ENCODE measurements at places on chromosomes 6 and 20.

- H3K4me3 ChIP-seq, result no peak overlapping the region
- H3K27ac ChIP-seq, result peak overlapping the region; percentile 62
- no peaks in the 10 kb centered on the region for H3K36me3 ChIP-seq
- peaks cover 34% of the 10 kb centered on the region for H3K4me1 ChIP-seq
- no peak for DNase-seq
- no peaks in the 10 kb centered on the region for H3K27me3 ChIP-seq
These were observed 3.1 kb upstream of the PTGIS start for GRCh38 chr20:49570828-49571552.

DNA sequence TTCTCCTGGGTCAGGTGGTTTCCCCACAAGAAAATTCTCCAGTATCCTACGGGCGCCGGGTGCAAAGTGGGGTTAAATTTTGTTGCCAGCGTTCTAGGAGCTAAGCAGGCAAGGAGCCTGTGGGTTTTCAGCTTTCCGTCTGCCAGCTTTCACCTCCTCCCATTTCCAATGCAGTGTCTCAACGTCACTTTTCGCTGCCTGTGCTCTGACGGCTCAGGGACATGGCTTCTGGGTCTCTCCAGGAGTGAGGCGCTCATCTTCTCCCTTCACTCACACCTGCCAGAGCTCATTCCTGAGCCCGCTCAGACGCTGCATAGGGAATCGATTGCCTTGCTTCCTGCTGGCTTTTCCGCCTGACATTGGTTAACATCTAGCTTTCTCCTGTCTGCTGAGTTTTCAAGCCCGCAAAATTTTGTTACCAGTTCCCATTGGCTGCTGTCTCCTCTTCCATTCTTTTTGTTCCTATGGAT, 7.3 kb upstream of the NAA20 start:
- H3K27me3 ChIP-seq, result no peaks in the 10 kb centered on the region
- H3K36me3 ChIP-seq, result no peaks in the 10 kb centered on the region
- peaks cover 16% of the 10 kb centered on the region for H3K4me1 ChIP-seq
- peak overlapping the region; percentile 10 for H3K27ac ChIP-seq
- no peak for DNase-seq
- peak overlapping the region; percentile 7 for H3K4me3 ChIP-seq

DNA sequence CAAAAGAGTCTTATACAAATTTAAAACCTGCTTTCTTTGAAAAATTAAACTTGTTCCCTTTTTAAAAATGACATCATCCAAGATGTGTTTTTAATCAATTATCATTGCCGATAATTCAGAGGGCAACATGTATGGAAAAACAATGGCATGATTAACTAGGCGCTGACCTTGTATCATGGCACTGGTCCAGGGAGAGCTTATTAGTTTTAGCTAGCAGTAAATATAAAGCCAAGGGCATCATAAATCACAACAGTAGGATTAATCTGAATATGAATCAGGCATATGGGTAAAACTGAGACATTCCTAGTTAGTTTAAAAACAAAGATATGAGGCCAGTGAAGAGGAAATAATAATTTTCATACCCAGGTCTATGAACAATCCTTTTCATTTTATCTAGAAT, 374.0 kb downstream of the HDGFL1 start:
- peaks cover 11% of the 10 kb centered on the region for H3K36me3 ChIP-seq
- H3K27ac ChIP-seq, result peak overlapping the region; percentile 66
- H3K4me3 ChIP-seq, result no peak overlapping the region

GRCh38 chr6:33440649-33441309, 13.6 kb upstream of the ZBTB9 start:
- H3K36me3 ChIP-seq, result peaks cover 36% of the 10 kb centered on the region
- H3K27me3 ChIP-seq, result no peaks in the 10 kb centered on the region
- no peak for DNase-seq
- no peak overlapping the region for H3K27ac ChIP-seq
- no peaks in the 10 kb centered on the region for H3K4me1 ChIP-seq

DNA sequence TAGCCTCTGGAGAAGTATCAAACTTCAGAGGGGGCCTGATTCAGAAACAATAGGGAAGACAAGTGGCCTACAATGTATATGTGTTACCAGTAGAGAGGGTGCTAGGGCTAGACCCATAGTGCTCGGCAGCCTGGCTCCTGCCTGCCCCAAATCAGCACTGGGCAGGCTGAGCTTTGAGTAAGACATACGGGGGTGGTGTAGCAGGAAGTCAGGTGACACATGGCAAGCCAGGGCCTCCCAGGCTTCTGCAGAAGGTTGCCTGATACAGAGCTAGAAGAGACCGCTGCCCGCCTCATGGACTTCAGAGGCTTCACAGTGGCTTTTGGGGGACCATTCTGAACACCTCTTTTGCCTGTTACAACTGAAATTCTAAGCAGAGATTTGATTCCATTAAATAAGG, 43.4 kb downstream of the RALY start:
- peak overlapping the region; percentile 22 for H3K27ac ChIP-seq
- peaks cover 10% of the 10 kb centered on the region for H3K4me1 ChIP-seq
- H3K27me3 ChIP-seq, result no peaks in the 10 kb centered on the region
- H3K4me3 ChIP-seq, result no peak overlapping the region
- no peak for DNase-seq

GRCh38 chr6:37321101-37321500, 32.7 kb upstream of the RNF8 start:
- no peaks in the 10 kb centered on the region for H3K4me1 ChIP-seq
- H3K4me3 ChIP-seq, result no peak overlapping the region
- no peaks in the 10 kb centered on the region for H3K27me3 ChIP-seq
- no peak for DNase-seq
- no peak overlapping the region for H3K27ac ChIP-seq

GRCh38 chr6:36825452-36825851, 13.8 kb downstream of the CPNE5 start:
- no peak overlapping the region for H3K4me3 ChIP-seq
- H3K27ac ChIP-seq, result no peak overlapping the region
- H3K36me3 ChIP-seq, result no peaks in the 10 kb centered on the region
- H3K4me1 ChIP-seq, result peaks cover 28% of the 10 kb centered on the region
- H3K27me3 ChIP-seq, result no peaks in the 10 kb centered on the region

- H3K4me1 ChIP-seq, result peaks cover 30% of the 10 kb centered on the region
- DNase-seq, result no peak
- H3K36me3 ChIP-seq, result no peaks in the 10 kb centered on the region
- no peak overlapping the region for H3K27ac ChIP-seq
These were observed 47.0 kb downstream of the DLL1 start for GRCh38 chr6:170243791-170244291.

DNA sequence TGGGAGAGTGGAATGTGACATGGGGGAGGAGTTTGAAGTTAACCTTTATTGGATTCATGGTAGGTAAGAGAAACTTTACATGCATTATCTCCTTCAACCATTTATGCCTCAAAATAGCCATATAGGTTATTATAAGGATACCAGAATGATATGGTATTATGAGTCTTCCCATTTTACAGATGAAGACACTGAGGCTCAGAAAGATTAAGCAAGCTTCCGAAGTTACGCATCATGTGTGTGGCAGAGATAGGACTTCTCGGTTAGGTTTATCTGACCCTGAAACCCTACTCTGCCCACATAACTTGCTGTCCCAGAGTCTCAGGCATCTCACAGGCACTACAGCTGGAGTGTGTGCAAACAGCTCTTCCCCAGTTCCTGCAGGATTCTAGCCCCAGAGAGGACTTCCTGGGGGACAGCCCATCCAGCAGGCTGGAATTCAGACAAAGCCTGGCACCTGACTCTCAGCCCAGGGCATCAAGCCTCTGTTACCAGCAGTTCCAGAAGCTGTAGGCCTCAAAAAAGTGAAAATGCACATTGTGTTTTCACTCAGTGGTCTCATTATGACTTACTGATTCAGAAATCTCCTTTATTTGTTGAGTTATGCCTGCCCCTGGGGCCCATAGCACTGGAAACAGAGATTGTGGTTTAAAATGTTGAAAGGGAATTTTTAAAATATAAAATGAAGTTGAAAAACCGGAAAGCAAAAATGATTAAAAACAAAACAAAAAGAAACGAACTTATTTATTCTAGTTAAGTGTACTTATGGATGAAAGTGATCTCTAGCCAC, 512.8 kb upstream of the CHD6 start:
- H3K4me1 ChIP-seq, result no peaks in the 10 kb centered on the region
- no peak overlapping the region for H3K4me3 ChIP-seq
- DNase-seq, result no peak
- peaks cover 16% of the 10 kb centered on the region for H3K27me3 ChIP-seq
- H3K36me3 ChIP-seq, result no peaks in the 10 kb centered on the region

GRCh38 chr6:69061066-69061465, 426.0 kb downstream of the ADGRB3 start:
- H3K36me3 ChIP-seq, result no peaks in the 10 kb centered on the region
- H3K27ac ChIP-seq, result no peak overlapping the region
- H3K27me3 ChIP-seq, result no peaks in the 10 kb centered on the region
- H3K4me1 ChIP-seq, result no peaks in the 10 kb centered on the region
- DNase-seq, result no peak

- H3K4me1 ChIP-seq, result peaks cover 46% of the 10 kb centered on the region
- peaks cover 17% of the 10 kb centered on the region for H3K36me3 ChIP-seq
- peak overlapping the region; percentile 96 for H3K27ac ChIP-seq
- H3K4me3 ChIP-seq, result peak overlapping the region; percentile 89
- peak; percentile 58 for DNase-seq
These were observed 1.2 kb downstream of the AKAP12 start for GRCh38 chr6:151240791-151241642.

- H3K4me1 ChIP-seq, result peaks cover 5% of the 10 kb centered on the region
- H3K27ac ChIP-seq, result no peak overlapping the region
- no peak for DNase-seq
These were observed 209.4 kb upstream of the RUNX2 start for GRCh38 chr6:45118754-45119153.

- no peaks in the 10 kb centered on the region for H3K27me3 ChIP-seq
- H3K4me1 ChIP-seq, result peaks cover 28% of the 10 kb centered on the region
- H3K4me3 ChIP-seq, result no peak overlapping the region
- H3K27ac ChIP-seq, result peak overlapping the region; percentile 81
These were observed 63.9 kb downstream of the MTHFD1L start for GRCh38 chr6:150929416-150929815.

Data from mesothelial cell of epicardium (in vitro differentiated cells).